Activated naive CD4-positive, alpha-beta T cell treated with Interleukin-2 at 50 U/mL for 16 hours (primary cell): ENCODE measurements at places on chromosomes 12 and 14.

DNA sequence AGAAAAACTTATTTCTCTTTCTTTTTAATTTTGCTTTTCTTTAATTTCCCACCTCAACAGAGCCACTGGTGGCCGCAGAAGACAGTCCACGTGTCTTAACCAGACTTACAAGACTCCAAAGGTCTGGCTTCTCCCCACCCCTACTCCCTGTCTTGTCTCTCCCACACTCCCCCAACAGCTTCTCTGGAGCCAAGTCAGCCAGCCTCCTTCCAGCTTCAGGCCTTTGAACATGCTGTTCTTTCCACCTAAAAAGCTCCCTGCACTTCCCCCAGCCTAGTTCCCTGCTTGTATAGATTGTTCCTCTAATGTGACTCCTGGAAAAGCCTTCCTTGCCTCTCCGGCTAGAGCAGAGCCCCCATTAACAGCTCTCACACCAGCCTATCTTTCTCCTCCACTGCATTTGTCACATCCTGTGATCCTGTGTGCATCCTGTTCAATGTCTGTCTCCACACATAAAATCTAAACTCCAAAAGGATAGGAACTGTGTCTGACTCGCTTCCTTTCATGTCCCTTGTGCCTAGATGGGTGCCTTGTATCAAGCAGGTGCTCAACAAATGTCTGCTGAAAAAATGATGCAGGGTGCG is 7.8 kb upstream of the DYNLL1 start:
- DNase-seq = no peak

- DNase-seq = no peak
Measured at GRCh38 chr14:34161351-34162082, 210.6 kb upstream of the EGLN3 start.

DNA sequence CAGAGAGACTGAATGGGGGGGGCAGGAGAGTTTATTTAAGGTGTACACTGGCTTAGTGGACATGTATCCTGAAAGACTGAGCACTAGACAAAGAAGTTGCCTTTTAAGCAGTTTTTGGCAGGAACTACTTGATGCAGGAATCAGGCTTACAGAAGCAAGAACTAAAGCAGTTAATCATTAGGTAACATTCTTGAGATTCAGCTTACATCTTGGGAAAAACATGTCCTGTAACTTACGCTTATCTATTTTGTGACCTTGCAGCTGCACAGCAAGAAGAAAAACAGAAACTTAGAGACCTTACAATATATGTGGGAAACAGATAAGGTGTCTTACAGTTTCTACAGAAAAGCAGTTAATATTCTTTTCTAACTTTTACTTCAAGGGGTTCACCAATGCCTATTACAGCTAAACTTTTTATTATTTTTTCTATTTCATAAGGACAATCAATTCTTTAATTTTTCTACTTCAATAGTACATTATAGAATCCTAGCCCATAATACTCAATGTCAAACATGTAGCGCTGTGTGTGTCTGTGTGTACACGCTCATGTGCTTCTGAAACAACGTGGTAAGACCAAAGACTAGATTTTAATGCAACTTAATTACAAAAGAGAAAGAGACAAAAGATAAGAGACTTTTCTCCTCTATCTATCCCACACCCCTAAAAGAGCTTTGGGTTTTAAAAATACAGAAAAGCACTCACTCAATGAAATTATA is 276.9 kb downstream of the PRKD1 start:
- no peak for DNase-seq

GRCh38 chr12:132497514-132498405 is 7.8 kb downstream of the FBRSL1 start:
- no peak for DNase-seq

DNA sequence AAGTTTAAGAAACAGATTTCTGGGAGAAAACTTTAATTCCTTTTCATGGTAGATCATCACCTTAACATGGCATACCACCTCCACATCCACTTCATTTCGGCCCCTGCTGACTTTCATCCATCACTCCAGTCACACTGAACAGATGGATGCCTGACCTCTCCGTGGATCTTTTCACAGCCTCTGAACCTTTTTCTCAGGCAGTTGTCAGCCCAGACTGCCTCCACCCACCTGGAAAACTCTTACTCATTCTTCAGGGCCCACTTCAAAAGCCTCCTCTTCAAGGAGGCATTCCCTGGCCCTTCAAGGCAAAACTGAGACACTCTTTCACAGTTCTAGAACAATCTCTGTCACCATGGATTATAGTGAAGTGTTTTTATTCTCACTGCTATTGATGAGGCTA is 52.9 kb downstream of the GXYLT1 start:
- DNase-seq = no peak

DNA sequence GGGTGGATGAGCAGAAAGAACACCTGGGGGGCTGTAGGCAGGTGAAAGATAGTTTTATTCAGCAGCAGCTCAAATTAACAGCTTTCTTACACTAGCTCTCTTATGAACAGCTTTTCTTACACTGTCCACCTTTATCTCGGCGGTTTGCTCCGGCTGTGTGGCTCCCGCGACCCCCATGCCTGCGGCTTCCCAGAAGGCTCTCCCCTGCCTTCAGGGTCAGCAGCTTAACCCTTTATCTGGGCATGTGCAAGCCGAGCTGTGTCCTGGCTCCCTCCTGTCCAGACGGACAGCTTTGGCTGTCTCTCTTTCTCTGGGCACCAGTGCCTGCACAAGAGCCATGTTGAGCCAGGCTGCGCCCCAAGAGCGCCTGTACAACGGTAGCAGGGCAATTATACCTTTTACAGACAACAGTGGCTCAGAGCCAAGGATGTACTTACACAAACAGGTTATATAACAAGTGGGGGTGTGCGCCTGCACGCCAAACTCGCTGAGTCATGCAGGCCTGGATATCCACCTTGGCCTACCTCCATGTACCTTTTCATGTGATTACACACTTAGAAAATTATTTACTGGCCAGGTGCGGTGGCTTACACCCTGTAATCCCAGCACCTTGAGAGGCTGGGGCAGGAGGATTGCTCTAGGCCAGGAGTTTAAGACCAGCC is 28.5 kb upstream of the KLHL42 start:
- no peak for DNase-seq

DNA sequence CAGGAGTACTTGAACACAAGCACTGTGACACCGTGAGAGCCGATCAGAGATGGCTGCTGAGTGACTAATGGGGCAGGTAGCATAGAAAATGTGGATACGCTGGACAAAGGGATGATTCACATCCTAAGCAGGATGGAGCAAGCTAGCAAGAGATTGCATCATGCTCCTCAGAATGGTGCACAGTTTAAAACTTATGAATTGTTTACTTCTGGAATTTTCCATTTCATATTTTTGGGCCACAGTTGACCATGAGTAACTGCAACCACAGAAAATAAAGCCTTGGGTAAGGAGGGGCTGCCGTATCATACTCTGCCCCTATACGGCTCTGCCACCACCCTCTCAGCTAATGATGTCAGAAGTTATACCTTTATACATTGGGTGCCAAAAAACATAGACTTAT is 23.3 kb upstream of the MARK3 start:
- no peak for DNase-seq

DNA sequence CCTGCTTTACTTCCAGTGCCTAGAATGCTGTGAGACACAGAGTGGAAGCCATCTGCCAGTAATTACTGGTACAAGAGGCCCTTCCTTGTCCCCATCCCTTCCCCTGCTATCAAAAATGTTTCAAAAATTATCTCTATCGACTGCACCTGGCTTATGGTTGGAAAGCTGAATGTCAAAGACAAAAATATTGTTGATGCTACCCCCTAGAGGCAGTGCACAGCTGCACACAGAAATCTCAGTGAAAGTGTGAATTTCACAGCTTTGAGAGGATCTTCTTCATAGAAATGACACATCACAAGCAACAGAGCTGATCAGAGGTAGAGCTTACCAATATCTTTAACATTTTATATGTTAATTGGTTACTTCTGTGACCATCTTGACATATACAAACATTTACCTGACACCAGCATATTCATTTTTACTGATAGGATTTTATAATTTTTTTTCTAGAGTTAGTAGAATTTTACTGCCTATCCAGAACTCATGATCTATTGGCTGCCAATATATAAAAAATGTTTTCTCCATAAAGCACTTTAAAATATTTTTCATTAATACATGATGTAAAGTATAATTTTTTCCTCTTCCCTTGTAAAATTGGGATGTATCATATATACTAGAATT is 138.0 kb downstream of the AACS start:
- DNase-seq = no peak

GRCh38 chr12:111040690-111041089 is 120.3 kb upstream of the MYL2 start:
- no peak for DNase-seq

DNA sequence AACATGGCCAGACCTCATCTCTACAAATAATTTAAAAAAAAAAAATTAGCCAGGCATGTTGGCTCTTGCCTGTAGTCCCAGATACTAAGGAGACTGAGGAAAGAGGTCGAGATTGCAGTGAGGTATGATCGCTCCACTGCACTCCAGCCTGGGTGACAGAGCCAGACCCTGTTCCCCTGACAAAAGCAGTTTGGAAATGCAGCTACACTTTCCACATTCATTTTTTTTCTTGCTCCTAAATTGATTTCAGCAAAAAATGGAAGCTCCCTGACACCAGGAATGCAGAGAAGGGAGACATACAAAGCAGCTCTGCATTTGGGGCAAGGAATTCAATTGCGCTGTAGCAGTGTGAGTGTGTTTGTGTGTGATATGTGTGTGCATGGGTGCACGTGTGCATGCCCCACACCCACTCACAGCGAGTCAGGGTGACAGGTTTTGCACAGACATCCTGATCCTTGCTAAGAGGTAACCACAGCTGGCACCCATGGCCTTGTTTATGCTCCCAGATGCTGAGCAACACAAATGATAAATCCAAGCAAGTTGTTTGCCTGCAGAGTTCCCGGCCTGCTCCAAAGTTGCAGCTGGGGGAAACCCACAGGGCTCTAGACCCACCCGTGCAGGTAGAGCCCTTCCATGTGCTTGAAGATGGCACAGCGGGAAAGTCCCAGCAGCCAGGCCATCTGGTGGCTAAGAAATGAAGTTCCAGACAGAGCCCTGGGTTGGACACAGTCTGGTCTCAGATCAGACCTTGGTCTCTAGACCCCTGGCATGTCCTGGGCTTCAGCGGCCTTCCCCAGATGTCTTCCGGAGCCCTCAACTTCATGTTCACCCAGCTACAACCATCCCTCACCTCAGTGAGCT is 25.9 kb upstream of the BDKRB2 start:
- no peak for DNase-seq

GRCh38 chr12:131116468-131117117 is 162.9 kb downstream of the ADGRD1 start:
- DNase-seq = no peak

DNA sequence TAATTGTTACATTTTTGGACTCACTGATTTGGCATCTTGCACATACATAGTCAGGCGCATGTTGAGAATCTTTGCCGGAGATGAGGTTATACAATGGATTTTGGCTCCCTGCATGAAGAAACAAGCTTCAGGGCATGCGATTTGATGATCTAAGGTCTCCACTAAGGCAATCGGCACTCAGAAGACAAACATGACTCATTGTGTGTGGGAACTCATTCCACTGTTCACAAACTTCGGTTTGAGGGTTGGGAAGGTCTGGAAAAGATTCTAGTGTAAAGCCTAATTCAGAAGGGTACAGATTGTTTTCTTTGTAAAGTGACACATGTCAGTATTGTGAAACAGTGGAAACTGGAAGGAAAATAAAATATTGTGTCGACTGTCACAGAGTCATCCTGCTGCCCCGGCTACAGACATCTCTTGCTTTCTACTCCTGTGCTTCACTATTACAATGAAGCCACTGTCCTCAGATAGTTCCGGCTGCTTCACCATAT is 192.6 kb upstream of the HMGA2 start:
- no peak for DNase-seq

DNA sequence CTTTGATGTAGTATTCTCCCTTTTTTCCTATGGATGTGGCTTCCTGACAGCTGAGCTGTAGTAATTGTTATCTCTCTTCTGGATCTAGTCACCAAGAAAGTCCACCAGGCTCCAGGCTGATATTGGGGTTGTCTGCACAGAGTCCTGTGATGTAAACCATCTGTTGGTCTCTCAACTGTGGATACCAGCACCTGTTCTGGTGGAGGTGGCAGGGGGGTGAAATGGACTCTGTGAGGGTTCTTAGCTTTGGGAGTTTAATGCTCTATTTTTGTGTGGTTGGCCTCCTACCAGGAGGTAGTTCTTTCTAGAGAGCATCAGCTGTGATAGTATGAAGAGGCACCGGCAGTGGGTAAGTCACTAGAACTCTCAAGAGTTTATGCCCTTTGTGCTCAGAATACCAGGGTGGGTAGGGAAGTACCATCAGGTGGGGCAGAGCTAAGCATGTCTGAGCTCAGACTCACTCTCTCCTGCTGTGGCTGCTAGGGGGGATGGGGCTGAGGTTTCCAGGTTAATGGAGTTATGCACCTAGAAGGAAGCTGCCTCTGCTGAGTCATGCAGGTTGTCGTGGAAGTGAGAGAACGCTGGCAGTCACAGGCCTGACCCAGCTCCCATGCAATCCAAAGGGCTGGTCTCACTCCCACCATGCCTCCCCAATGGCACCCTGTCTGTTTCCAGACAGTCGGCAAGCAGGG is 3.0 kb upstream of the TAS2R14 start:
- DNase-seq = no peak

- DNase-seq = no peak
Measured at GRCh38 chr14:92945959-92946846, 23.3 kb downstream of the CHGA start.

GRCh38 chr12:97375310-97375709 is 87.3 kb upstream of the RMST start:
- no peak for DNase-seq

DNA sequence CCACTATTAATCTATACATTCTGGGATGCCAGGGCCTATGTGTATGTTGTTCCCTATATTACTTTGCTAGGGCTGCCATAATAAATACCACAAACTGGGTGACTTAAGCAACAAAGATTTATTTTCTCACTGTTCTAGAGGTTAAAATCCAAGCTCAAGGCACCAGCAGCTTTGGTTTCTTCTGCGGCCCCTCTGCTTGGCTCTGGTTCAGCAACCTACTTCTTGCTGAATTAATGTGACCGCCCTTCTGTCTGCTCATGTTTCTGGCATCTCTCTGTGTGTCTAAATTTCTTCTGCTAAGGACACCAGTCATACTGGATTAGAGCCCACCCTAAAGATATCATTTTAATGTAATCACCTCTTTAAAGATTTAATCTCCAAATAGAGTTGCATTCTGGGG is 84.7 kb downstream of the ZNF664 start:
- no peak for DNase-seq

DNA sequence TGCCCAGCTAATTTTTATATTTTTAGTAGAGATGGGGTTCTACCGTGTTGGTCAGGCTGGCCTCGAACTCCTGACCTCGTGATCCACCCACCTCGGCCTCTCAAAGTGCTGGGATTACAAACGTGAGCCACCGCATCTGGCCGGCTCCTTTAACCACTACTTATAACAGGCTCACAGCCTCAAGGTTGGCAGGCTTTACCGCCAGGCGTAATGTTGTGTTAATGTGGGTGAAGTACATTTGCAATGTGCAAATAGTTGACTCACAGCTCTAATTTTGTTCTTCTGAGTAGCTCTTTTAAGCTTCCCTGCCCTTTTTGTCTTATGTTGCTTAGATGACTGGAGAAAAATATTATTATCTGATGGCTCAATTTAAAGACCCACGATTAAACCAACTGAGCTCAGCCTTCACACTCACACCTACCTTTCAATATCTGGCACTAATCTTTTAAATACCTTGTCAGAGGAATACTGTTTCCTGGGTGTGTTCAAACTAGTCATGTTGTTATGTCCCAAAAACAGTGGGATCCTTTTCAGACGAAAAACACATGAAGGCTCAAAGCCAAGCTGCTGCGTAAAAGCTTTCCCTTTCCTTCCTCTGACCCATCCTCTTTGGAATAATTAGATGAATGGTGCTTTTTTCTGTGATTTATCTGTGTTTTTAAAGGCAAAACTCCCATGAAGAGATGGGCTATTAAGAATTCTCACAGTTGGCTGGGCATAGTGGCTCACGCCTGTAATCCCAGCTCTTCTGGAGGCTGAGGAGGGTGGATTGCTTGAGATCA is 57.2 kb upstream of the USP44 start:
- DNase-seq = no peak
